ENCODE measurements at places on chromosomes 12 and 14.

- DNase-seq: no peak
Measured at GRCh38 chr14:86196471-86196870, 666.5 kb downstream of the FLRT2 start.

DNA sequence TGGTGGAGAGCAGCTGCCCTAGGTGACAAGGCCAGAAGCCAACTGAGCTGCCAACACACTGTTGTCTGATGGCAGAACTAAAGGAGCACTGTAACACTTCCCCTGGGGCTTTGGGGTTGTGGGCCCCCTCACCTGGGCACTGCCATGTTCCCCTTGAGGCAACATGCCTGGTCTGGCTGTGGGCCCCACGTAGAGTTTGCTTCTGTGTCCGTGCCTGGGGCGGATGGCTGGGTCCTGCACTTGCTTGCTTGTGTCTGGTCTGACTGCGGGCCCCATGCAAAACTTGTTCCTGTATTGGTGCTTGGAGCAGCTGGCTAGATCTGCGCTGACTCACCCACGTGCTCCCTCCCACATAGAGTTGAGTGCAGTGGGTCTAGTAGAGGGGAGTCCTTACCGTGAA is 78.4 kb downstream of the MNAT1 start:
- DNase-seq: no peak

DNA sequence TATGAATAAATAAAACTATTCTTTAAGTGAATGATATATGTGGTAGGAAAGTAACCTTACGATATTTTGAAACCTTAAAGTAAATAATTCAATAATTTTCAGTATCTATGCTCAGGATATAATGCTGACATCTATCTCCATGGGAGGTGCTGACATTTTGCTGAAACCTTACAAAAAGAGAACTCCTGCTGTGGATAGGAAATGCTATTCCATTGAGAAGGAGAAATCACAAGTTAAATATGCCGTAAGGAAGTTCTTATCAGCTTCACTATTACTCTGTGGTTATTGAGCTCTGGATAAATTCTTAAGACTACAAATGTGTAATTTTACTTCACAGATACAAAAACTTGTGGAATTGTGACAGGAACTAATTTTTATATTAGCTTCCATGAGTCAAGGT is 722.1 kb downstream of the TMTC2 start:
- DNase-seq: no peak

- no peak for DNase-seq
Measured at GRCh38 chr14:80523518-80524117, 312.3 kb upstream of the DIO2 start.

DNA sequence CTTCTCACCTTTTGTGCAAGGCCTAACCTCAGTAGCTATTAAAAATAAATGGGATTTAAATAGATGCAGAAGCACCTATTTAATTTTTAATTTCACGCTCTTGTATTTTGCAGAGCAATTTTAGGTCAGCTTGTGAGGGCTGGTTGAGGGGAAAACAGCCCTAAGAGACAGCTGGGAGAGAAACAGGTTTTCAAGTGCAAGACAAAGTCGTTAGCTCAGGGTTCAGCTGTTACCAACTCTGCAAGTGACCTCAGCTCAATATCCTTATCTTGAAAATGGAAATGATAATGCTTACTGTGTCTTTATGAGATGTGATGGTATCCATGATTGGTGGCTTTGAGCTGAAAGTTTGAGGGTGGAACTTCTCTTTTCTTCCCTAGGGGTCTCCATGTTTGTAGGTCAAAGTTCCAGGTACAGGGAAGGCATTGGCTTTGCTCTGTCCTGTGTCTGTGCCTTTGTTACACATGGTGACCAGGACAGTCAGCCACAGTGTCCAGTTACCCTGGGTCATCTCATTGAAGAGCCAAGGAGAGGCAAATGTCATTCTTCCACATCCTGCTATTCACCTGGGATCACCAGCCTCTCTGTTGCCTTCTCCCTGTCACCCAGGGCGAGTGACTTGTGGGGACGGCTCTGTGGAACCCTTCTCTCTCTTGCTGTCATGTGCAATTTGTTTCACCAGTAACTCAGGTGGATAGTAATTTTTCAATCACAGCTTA is 100.3 kb downstream of the SAMD4A start:
- no peak for DNase-seq

- peak; percentile 96 for DNase-seq
Measured at GRCh38 chr14:96362965-96363750, at the start of the genes ATG2B and GSKIP. Gene ATG2B, minus strand, starts transcription at chr14:96363341. Its CDS starts 365 bp downstream, at chr14:96362976. Gene GSKIP, plus strand, starts transcription at chr14:96363526. Its CDS starts 18,722 bp downstream, at chr14:96382248.

DNA sequence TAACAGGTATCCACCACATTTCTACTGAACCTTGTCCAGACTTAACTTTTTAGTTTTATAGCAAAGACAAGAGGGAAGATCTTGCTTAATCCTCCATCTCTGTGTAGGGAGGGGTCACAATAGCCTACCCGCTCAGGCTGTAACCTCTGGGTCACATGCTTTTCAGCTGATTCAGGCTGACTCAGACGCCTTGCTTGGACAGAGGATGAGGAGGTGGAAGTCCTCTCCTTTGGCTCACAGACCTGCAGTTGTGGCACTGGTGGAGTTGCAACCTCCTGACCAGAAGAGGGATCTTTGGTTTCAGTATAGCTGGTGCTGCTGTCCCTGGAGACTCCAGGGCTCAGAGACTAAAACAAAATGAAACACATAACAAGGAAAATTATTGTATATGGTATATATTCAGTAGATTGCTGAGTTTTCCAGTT is 16.2 kb downstream of the ACIN1 start:
- no peak for DNase-seq

GRCh38 chr14:96797582-96798349 is 584 bp downstream of the VRK1 start:
- peak; percentile 20 for DNase-seq

GRCh38 chr14:30005114-30005808 is 77.6 kb upstream of the PRKD1 start:
- DNase-seq: no peak

DNA sequence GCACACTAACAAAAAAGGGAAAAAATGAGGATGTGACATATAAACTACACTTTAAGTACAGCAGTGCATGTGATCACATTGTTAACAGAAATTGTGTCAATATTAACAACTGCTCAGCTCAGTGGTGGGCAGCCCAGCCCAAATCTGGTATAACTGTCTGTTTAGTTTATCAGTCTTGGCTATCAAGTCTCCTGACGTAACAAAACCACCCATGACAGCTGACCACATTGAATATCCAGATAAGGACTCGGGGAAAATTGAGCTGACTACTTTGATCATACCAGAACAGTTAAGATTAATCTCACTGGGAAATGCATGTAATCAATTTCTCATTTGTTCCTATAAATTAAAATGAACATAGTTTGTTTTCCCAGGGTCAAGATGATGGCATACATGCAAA is 396.6 kb downstream of the SNAPC1 start:
- no peak for DNase-seq

GRCh38 chr12:56078931-56079722 is 838 bp upstream of the ERBB3 start:
- peak; percentile 79 for DNase-seq

DNA sequence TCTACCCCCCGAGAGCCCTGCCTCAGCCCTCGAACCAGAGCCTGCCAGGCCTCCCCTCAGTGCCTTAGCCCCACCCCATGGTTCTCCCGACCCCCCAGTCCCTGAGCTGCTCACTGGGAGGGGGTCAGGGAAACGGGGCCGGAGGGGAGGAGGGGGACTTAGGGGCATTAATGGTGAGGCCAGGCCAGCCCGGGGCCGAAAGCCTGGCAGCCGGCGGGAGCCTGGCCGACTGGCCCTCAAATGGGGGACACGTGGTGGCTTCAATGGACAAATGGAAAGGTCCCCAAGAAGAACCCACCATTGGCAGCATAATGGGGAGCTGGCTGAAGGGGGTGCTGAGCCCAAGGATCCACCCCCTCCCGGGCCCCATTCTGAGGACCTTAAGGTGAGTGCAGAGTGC is 5.6 kb downstream of the MBD6 start:
- DNase-seq: no peak

DNA sequence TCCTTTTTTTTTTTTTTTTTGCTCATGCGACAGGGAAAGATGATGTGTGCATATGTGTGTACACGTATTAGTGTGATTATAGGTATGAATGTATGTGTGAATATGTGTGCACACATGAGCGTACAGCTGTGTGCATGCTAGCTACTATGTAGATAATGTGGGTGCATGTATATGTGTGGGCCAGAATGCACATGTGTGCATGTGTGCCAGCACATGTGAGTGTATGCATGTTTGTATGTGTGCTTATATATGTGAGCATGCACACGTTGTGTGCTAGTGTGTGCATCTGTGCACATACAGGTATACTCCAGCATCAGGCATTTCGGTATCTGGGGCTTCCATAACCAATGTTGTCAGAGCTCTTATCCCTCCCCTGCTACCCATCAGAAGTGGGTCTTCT is 541.1 kb downstream of the AACS start:
- DNase-seq: no peak

DNA sequence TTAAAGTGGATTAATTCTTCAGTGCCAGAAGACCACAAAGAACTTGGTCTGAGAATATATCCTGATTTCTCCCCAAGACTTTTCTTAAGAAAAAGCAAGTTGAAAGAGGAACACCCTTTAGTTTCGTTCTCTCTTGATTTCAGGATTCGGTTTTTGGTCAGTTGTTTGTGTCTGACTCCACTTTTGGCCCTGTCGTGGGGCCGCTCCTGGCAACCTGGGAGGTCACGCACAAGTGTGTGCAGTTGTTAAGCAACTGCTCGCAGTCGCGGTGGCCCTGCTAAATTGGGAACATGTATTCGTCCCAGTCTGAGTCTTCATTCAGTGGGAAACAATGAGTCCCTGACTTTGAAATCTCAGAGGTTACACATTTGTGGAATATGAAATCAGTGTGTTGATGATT is 68.7 kb downstream of the RGS6 start:
- peak; percentile 13 for DNase-seq

GRCh38 chr14:50003213-50004021 is 110.5 kb downstream of the ARF6 start:
- DNase-seq: peak; percentile 90

- DNase-seq: no peak
Measured at GRCh38 chr12:92648242-92649031, 54.4 kb upstream of the PLEKHG7 start.

DNA sequence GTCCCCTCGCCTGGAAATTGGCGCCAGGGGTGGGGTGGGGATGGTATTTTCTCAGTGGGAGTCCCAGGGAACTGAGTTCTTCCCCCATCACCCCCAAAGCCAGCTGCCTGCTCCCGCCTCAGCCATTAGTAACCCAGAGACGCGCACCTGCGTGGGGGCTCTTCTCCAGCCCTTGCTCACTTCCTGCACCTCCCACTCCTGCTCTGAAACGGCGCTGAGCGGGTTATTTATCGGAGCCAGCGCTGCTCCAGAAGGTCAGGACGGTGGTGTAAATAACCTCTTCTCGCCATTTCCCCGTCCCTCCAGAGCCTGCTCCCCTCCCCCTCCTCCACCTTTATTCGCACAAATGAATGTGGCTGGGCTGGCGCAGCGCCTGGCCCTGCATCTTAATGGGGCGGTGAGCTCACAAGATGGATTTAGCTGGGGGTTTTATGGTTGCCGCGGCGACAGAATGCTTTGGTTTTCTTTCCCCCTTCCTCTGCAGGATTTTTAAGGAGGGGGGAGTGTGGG is 12.2 kb downstream of the GPR84 start:
- DNase-seq: no peak

DNA sequence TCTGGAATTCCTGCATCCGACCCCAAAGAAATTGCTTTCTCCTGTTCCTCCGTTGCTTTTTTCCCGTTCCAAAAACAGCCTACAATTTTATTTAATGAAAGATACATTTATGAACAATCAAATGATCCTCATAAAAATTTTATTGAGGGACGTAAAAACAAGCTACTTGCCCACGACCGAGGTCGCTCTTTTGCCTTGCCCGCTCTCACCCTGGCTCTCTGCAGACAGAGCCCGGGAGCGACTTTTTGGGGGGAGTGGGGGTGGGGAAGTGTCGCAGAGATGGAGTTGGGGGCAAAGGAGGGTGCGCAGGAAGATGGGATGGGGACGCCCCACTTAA is 1.1 kb upstream of the HOXC9 start:
- DNase-seq: no peak
